ENCODE measurements at places on chromosomes 4 and X.

- DNase-seq, result no peak
Measured at GRCh38 chr4:3830774-3831528, 64.8 kb downstream of the ADRA2C start.

DNA sequence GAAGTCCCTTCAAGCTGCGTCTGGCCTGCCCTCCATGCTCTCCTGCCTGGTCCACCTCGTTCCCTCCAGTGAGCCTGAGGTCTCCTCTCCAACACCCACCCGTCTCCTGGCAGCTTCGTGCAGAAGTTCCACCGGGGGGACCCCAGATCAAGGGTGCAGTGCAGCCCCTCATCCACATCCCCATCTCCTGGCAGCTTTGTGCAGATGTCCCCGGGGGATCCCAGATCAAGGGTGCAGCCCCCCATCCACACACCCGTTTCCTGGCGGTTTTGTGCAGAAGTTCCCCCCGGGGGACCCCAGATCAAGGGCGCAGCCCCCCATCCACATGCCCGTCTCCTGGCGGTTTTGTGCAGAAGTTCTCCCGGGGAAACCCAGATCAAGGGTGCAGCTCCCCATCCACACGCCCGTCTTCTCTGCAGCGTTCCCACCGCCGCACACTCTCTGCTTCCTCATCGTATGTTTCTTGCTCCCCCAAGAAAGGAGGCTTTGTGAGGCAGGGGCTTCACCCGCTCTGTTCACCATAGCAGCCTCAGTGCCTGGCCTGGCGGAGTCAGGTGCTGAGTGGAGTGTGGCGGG lies 35.7 kb downstream of the PIGG start:
- no peak for DNase-seq

- no peak for DNase-seq
Measured at GRCh38 chr4:169092889-169093522, 83.0 kb upstream of the CBR4 start.

GRCh38 chr4:4424499-4425115 lies 37.7 kb downstream of the NSG1 start:
- no peak for DNase-seq

- no peak for DNase-seq
Measured at GRCh38 chr4:65416891-65417290, 253.4 kb downstream of the EPHA5 start.

DNA sequence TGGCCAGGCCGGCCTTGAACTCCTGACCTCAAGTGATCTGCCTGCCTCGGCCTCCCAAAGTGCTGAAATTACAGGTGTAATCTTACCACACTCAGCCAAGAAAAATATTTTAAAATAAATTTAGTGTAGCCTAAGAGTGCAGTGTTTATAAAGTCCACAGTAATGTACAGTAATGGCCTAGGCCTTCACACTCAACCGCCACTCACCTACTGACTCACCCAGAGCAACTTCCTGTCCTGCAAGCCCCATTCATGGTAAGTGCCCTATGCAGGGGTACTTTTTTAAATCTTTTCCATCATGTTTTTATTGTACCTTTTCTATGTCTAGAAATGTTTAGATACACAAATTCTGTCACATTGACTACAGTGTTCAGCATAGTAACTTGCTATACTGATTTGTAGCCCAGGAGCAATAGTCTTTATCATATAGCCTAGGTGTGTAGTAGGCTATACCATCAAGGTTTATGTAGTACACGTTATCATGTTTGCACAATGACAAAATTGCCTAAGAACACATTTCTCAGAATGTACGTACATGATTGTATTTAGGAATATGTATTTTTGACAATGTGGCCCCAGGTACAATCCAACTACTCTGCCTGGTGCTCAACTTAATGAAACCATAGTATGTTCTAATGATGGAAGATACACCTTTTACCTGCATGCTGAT lies 455.2 kb downstream of the PCDH7 start:
- no peak for DNase-seq

GRCh38 chrX:131703646-131704045 lies 159.8 kb downstream of the OR13H1 start:
- no peak for DNase-seq

DNA sequence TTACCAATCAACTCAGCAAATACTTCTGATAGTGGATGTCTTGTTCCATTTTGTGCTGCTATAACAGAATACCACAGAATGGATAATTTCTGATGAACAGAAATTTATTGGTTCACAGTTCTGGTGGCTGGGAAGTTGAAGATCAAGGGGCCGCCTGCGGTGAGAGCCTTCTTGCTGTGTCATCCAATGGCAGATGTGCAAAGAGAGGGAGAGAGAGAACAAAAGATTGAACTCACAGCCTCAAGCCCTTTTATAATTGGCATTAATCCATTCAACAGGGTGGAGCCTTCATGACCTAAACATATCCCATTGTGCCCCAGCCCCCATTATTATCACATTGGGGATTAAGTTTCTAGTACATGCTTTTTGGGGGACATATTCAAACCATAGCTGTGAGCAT lies 86.1 kb downstream of the ADGRG4 start:
- no peak for DNase-seq

DNA sequence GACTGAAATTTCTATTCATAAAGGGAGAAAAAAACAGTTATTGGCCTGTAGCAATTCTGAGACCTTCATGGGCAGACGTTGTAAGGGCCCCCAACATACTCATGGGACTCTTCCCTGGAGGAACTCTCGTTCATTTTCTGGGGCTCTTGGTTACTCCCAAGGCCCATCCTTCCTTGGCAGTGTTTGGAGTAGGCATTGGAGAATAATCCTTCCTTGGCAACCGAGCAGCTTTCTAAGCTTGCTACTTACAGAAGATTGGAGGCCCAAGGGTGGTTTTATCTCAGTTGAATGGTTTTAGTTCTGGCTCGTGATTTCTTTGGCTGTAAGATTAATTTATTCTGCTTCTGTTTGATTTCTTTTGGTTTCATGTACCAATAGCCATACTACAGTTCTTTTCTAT lies 50.4 kb downstream of the ALG13 start:
- DNase-seq, result no peak

DNA sequence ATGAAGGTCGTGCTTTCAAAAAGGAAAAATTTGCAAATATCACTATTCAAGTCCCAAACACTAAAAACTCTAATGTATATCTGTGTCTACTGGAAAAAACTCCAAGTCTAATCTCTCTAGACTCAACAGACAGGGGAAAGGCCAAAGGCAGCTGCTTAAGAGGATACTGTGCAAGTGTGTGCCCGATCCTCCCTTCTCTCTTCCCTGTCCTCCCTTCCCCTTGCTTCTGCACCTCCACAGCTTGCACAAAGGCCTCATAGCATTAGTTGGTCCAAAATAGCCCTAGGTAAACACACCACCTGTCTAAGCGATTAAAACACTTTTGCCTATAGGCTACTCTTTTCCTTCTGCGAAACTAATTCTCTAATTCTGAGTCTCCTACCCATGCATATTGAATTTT lies 10.6 kb downstream of the C4orf54 start:
- no peak for DNase-seq

DNA sequence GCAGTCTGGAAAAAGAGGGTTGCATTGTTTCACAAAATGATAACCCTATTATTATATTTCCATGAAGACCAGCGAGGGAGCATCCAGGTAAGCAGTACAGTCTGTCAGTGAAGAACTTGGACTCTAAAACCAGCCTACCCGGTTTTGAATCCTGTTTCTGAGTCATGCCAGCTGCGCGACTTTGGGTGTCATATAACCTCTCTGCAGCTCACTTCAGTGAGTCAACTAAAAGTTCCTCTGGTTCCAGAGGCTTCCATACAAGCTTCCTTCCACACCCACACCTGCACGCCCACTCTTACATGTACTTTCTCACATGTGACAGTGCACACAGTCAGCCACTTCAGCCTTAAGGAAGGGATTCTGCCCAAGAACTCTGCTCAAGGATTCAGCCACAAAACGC lies 49.8 kb upstream of the PRPS2 start:
- DNase-seq, result no peak

DNA sequence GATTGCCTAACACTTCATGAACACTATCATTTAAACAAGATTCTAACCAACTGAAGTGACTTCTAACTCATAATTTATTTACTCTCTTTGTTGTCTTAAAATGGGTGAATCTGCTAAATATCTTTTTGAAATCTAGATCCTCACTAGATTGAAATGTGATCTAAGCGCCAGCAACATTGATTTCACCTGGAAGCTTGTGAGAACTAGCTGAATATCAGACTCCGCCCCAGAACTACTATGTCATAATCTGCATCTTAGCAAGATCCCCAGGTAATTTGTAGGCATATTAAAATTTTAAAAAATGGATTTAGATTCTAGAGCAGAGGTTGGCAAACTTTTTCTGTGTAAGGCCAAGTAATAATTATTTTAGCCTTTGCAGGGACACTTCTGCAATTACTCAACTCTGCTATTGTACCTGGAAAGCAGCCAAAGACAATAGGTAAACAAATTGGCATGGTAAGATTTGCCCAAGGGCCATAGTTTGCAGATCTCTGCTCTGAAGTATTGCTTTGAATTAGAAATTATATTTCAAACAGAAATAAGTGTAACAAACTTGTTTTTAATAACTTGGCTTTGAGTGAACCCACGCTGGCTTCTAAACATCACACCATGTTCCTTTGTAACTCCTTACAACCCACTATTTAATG lies 121.5 kb downstream of the REELD1 start:
- no peak for DNase-seq

DNA sequence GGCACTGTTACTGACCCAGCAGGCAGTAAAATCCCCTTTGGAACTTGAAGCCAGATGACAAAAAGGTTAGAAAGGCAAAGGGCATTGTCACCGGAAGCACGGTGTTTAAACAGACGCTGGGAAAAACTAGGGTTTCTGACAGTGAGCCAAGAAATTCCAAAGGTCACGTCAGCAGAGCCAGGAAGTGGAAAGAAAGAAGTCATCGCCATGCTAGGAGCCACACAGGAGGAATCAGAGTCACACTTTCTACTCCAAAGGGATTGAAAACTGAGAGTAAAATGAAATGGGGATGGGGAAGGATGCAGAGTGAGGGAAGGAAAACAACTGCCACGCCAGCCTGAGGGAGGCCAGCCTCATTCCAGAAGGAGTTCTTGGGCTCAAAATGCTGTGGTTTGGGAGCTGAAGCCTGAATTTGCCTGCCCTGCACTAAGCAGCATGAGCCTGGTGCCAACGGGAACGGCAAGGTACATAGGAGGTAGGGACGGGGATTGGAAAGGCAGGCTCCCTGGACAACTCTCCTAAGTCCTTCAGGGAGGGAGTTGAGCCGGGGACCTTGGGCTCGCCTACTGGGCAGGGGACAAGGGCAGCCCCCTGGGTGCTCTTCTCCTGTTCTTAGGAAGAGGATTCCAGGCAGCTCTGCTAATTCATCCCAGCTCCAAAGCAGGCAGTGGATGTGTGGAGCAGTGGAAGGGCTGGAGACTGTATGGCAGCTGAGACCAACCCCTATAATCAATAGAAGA lies 66.8 kb downstream of the SOWAHB start:
- DNase-seq, result no peak

DNA sequence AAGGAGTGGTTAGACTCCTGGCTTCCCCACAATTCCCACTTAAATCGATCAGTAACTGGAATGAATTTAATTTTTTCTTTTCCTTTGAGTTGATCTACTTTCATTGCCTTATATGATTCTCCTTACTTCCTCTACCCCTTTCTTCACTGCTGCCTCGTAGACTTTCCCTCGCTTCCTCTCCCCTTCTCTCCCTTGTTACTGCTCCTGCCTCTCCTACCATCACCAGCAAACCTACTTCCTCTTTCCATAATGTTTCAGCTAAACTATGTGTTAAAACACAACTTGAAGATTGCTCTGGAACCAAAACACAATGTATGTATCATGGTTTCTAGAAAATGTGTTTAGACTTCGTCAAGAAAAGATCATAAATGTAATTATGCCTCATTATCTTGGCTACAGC lies 132.0 kb upstream of the TET2 start:
- DNase-seq, result no peak

DNA sequence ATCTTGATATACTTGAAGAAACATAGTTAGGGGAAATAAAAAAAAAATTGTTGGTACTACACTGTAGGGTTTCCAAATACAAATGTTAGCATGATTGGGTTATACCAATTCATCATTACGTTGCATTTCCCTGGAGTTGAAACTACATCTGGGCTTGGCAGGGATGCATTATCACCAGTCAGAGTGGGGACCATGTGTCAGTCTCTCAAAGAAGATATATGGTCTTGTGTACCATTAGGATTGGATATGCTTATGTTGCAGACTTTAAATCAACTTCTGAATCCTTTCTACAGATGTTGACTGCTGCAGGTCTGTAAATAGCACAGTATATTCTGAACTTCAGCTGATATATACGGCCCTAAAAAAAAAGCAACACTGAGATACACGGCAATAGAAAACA lies 188.5 kb downstream of the SLIT2 start:
- DNase-seq, result no peak

All from hematopoietic multipotent progenitor cell treated with erythropoietin and hydrocortisone succinate and interleukin-3 and kit ligand, for 17 days (in vitro differentiated cells).